H9 (cell line): ENCODE measurements at places on chromosomes 2 and 18.
A peak's percentile ranks its signal among the peaks of the same experiment; 100 is the strongest.

DNA sequence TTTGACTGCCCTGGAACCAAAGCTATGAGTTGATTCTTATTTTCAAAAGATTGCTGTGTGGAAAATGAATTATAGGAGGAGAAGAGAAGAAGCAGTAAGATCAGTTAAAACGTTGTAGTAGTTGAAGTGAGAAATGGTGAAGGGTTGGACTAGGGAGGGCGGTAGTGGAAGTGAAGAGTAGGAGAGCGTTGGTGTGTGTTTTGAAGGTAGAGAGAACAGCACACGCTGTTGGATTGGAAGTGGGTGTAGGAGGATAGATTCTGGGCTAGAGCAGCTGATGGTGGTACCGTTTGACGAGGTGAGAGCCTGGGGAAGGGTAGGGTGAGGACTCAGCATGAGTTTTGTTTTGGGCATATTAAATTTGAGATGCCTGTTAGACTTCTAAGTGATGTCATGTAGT lies 18.4 kb downstream of the RIOK3 start:
- no peak for DNase-seq

- no peak for DNase-seq
These were observed 60.2 kb upstream of the MAP4K3 start for GRCh38 chr2:39497082-39497801.

GRCh38 chr2:210318486-210318885 lies 3.5 kb upstream of the MYL1 start:
- no peak for DNase-seq

DNA sequence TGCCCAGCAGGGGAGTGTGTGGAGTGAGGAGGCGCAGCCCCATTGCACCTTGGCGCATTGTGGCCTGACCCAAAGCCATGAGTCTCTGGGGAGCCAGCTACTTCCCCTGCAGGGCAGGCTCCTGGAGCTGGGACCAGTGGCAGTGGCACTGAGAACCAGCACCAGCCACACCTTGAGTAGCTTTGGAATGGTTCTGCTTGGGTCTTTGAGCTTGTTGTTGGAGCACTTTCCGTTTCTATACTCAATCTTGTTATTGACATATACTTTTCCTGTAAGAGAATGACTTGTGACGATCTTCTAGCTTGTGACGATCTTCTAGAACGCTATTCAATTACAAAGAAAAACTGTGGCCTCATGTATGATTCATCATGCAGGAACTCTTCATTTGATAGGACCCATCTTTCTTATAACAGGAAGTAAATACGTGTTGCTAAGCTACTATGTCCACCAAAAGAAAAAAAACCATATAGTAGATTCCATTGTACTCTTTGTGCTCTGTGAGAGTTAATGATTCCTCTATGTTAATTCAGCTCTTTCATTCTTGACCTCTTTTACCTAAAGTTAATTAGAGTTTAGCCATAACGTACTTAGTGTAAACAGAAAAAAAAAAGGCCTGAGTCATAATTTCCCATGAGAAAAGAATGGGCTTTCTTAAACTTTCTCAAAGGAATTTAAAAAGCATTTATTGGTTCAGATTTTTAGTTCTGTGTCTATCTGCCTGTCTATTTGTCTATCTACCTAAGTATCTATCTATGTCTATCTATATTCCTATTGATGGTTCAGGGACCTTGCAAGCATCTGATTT lies 113.1 kb downstream of the GATA6 start:
- DNase-seq = peak; percentile 34
